ENCODE measurements at places on chromosomes 1 and 21. TPM values are rescaled to one million over a fixed set of nuclear protein-coding genes. Genes with fewer than 3 reads are reported as not detected.
A peak's percentile ranks its signal among the peaks of the same experiment; 100 is the strongest.

KCNE2 gene
- total RNA-seq, result 1.8 TPM

FMOD gene
- 8.3 TPM for total RNA-seq

RGS18 gene
- total RNA-seq, result not detected

LEMD1 gene
- total RNA-seq, result 5.5 TPM

NPL gene
- 3.2 TPM for total RNA-seq

GPR52 gene
- 0.43 TPM for total RNA-seq

TRIM58 gene
- total RNA-seq, result 0.17 TPM

GRCh38 chr1:1219341-1219740, 5.4 kb upstream of the TNFRSF4 start:
- H3K36me3 ChIP-seq, result peaks cover 10% of the 10 kb centered on the region
- H3K4me3 ChIP-seq, result no peak overlapping the region
- no peaks in the 10 kb centered on the region for H3K4me1 ChIP-seq
- no peak overlapping the region for H3K27ac ChIP-seq
- no peak for DNase-seq
- H3K27me3 ChIP-seq, result no peaks in the 10 kb centered on the region

DNA sequence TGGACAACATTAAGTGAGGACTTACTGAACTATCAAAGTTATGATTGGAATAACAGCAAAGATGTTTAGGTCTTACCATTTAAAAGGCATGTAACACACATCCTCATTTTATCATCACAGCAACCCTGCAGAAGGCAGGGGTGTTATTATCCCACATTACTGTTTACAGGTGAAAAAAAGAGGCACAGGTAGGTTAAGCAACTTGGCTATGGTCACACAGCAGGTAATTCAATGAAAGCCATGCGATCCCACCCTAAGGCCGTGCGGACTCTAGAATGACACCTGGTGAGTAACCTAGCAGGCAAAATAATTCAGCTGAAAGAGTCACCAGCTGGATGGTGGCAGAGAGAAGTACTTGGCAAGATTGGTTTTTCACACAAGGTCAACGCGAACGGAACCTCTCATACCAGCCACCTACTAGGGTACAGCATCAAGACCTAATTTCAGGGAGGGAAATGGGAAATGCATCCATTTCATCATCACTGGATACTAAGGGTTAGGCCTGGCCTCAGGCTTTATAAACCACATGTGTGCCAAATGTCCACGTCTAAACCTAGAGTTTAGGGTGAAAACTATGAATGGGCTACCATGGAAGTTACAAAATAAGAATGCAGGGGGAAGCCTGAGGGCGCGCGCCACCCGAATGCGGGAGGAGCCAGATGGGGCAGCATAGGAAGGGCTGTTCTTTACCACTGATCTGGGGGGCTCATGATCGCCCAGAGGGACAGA, 85.3 kb downstream of the SLC66A1 start:
- DNase-seq, result no peak
- no peaks in the 10 kb centered on the region for H3K27me3 ChIP-seq
- peaks cover 11% of the 10 kb centered on the region for H3K36me3 ChIP-seq
- no peak overlapping the region for H3K27ac ChIP-seq
- no peak overlapping the region for H3K4me3 ChIP-seq

DNA sequence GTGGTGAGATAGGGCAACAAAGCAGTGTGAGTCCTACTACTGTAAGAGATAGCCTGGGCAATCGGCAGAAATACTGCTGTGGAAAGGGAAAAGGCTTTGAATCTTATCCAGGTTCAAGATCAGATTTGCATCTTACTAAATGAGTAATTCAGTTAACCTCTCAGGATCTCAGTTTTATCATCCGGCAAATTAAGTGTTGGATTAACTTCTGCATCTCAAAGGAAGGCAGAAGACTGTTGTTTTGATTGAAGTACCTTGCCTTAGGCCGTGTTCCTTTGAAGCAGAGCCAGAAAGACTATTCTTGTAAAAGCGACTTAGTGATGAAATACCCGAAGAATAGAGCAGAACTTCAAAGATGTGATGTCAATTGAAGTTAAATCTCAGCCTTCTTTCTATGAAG, 612.9 kb upstream of the USP24 start:
- peaks cover 33% of the 10 kb centered on the region for H3K4me1 ChIP-seq
- no peak for DNase-seq

- no peak overlapping the region for H3K4me3 ChIP-seq
- H3K36me3 ChIP-seq, result no peaks in the 10 kb centered on the region
- no peak overlapping the region for H3K27ac ChIP-seq
- no peak for DNase-seq
- peaks cover 19% of the 10 kb centered on the region for H3K27me3 ChIP-seq
Measured at GRCh38 chr1:110696818-110697217, 22.1 kb upstream of the KCNA3 start.

- H3K27ac ChIP-seq, result peak overlapping the region; percentile 37
- H3K4me3 ChIP-seq, result peak overlapping the region; percentile 32
- peaks cover 16% of the 10 kb centered on the region for H3K4me1 ChIP-seq
- no peaks in the 10 kb centered on the region for H3K36me3 ChIP-seq
- no peaks in the 10 kb centered on the region for H3K27me3 ChIP-seq
Measured at GRCh38 chr1:153794624-153795329, 19.6 kb downstream of the SLC27A3 start.

DNA sequence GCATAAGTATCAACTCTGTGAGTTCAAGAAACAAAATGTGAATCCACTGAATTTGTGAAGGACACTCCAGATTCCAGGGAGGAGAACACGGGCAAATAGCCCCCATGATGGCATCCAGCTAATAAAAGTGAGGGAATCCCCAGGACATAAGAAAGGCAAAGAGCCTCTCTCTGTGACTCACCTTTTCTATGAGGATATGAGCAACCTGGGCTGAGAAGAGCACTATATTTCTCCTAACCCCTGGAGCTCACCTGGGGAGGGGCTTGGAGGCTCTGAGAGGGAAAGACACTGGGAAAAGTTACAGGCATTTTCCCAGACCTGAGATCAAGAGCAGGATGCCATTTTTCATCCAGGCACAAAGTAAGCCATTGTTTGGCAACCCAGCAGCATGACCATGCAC, 1298.8 kb downstream of the PLA2G4A start:
- no peak overlapping the region for H3K27ac ChIP-seq
- H3K27me3 ChIP-seq, result no peaks in the 10 kb centered on the region
- DNase-seq, result no peak
- H3K4me3 ChIP-seq, result no peak overlapping the region
- H3K36me3 ChIP-seq, result no peaks in the 10 kb centered on the region

GRCh38 chr1:33973799-33974545, 110.1 kb downstream of the HMGB4 start:
- peaks cover 34% of the 10 kb centered on the region for H3K27me3 ChIP-seq
- no peak overlapping the region for H3K27ac ChIP-seq
- H3K4me3 ChIP-seq, result no peak overlapping the region
- no peaks in the 10 kb centered on the region for H3K36me3 ChIP-seq

GRCh38 chr1:71179997-71180396, 99.2 kb upstream of the ZRANB2 start:
- H3K4me3 ChIP-seq, result no peak overlapping the region
- H3K36me3 ChIP-seq, result no peaks in the 10 kb centered on the region
- DNase-seq, result no peak
- H3K27ac ChIP-seq, result no peak overlapping the region
- no peaks in the 10 kb centered on the region for H3K4me1 ChIP-seq

DNA sequence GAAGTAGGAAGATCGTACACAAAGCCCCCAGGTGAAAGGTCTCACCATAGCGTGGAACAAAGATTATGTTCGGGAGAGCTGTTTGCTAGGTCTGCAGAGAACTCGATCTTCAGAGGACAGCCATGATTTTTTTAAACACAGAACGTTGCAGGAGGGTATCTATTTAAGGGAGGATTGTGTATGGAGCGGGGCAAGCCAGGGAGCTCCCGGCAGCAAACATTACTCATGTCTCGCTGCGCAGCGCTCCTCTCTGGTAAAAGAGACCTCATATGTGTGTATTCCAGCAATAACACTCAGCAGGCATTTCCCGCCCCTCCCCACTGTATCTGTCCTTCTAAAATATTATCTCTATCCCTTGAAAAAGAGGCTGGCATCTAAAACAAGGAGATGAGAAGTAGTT, 2.7 kb downstream of the GLIS1 start:
- no peaks in the 10 kb centered on the region for H3K36me3 ChIP-seq
- no peak for DNase-seq
- peaks cover 41% of the 10 kb centered on the region for H3K4me1 ChIP-seq

- H3K36me3 ChIP-seq, result no peaks in the 10 kb centered on the region
- no peaks in the 10 kb centered on the region for H3K27me3 ChIP-seq
- DNase-seq, result no peak
Measured at GRCh38 chr1:155003766-155004351, 1.3 kb downstream of the ZBTB7B start.

DNA sequence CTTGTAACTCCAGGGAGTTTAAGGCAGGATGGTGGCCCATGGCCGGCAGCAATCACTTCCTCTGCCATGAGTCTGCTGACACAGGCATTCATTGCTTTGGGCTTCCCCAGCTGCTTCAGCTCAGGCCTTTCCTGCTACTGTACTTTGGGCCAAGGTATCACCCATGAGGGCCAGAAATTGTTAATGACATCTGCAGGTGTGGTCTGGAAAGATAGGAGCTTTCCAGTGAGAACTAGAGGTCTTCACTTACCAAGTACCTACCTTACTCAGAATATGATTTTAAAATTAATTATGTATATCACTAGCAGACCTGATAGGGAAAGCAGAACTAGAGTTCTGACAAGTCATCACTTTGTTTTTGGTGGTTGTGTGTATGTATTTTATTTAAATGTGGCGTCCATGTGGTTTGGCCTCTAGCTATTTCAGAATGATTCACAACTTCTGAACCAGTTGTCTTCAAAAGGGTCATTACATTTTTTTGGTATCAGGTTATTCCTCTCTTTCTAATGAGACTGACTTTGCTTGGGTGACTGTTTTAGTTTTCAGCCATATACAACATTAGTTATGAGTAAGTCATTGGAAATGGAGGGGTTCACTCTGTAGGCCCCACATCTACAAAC, 2.7 kb downstream of the RGL1 start:
- H3K36me3 ChIP-seq, result peaks cover 28% of the 10 kb centered on the region
- DNase-seq, result no peak
- peaks cover 59% of the 10 kb centered on the region for H3K4me1 ChIP-seq

- DNase-seq, result peak; percentile 72
- H3K4me1 ChIP-seq, result peaks cover 9% of the 10 kb centered on the region
- no peaks in the 10 kb centered on the region for H3K27me3 ChIP-seq
- H3K27ac ChIP-seq, result peak overlapping the region; percentile 37
- H3K36me3 ChIP-seq, result no peaks in the 10 kb centered on the region
- peak overlapping the region; percentile 68 for H3K4me3 ChIP-seq
Measured at GRCh38 chr1:2208309-2209239, 14.0 kb upstream of the FAAP20 start.

- peak overlapping the region; percentile 6 for H3K4me3 ChIP-seq
- peaks cover 32% of the 10 kb centered on the region for H3K4me1 ChIP-seq
- H3K27ac ChIP-seq, result peak overlapping the region; percentile 57
- no peak for DNase-seq
- no peaks in the 10 kb centered on the region for H3K36me3 ChIP-seq
Measured at GRCh38 chr1:202553560-202554038, 156.7 kb downstream of the SYT2 start.

GRCh38 chr1:239587066-239587465, 200.7 kb downstream of the CHRM3 start:
- no peak for DNase-seq
- no peaks in the 10 kb centered on the region for H3K27me3 ChIP-seq
- H3K27ac ChIP-seq, result no peak overlapping the region
- H3K4me1 ChIP-seq, result no peaks in the 10 kb centered on the region
- H3K36me3 ChIP-seq, result no peaks in the 10 kb centered on the region
- H3K4me3 ChIP-seq, result no peak overlapping the region

GRCh38 chr1:230568676-230569075, 73.6 kb upstream of the COG2 start:
- DNase-seq, result no peak
- H3K36me3 ChIP-seq, result no peaks in the 10 kb centered on the region
- no peaks in the 10 kb centered on the region for H3K27me3 ChIP-seq
- no peak overlapping the region for H3K4me3 ChIP-seq
- no peak overlapping the region for H3K27ac ChIP-seq

- H3K4me3 ChIP-seq, result no peak overlapping the region
Measured at GRCh38 chr1:93652323-93652949, 29.2 kb downstream of the BCAR3 start.

DNA sequence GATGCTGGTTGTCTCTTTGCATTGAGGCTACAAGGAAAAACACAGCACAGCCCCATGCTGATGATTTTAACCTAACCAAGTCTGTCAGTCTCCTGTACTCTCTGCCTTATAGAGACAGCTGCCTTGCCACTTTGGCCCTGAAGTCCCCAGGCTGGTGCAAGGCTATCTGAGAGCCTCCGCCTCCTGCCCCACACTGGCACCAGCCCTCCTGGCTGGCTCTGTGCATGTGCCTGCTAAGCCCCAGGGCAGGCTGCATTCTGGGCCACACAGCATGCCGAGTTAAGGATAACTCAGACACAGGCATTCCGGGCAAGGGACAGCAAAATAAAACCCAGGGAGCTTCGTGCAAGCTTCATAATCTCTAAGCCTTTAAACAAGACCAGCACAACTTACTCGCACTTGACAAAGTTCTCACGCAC, 910 bp downstream of the RUNX1 start:
- DNase-seq, result no peak
- H3K4me1 ChIP-seq, result peaks cover 36% of the 10 kb centered on the region
- H3K4me3 ChIP-seq, result no peak overlapping the region
- no peaks in the 10 kb centered on the region for H3K36me3 ChIP-seq

- no peak overlapping the region for H3K4me3 ChIP-seq
- H3K36me3 ChIP-seq, result no peaks in the 10 kb centered on the region
- no peak overlapping the region for H3K27ac ChIP-seq
- no peak for DNase-seq
Measured at GRCh38 chr1:118158924-118159323, 26.1 kb downstream of the SPAG17 start.

- H3K4me1 ChIP-seq, result peaks cover 12% of the 10 kb centered on the region
- H3K27me3 ChIP-seq, result no peaks in the 10 kb centered on the region
- DNase-seq, result no peak
- no peaks in the 10 kb centered on the region for H3K36me3 ChIP-seq
- H3K27ac ChIP-seq, result no peak overlapping the region
- H3K4me3 ChIP-seq, result no peak overlapping the region
Measured at GRCh38 chr1:83509301-83509781, 489.6 kb downstream of the TTLL7 start.

- H3K4me3 ChIP-seq, result no peak overlapping the region
- no peaks in the 10 kb centered on the region for H3K36me3 ChIP-seq
- peaks cover 4% of the 10 kb centered on the region for H3K4me1 ChIP-seq
Measured at GRCh38 chr21:44397431-44398031, 44.1 kb downstream of the TRPM2 start.

DNA sequence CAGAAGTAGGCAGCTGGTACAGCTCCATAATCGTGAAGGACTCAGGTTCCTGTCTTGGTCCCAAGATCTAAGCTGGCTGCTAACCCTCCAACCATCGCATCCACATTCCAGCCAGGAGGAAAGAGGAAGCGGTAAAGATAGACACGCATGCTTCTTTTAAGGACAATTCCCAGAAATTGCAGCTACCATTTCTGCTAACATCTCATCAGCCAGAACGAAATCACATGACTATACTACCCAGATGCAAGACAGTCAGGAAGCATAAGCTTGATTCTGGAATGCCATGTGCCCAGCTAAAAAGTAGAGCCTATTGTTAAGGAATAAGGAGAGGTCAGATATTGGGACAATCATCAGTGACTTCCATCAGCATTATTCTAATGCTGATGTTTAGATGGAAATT, 110.4 kb downstream of the EPHB2 start:
- no peak overlapping the region for H3K4me3 ChIP-seq
- H3K27me3 ChIP-seq, result no peaks in the 10 kb centered on the region
- no peak overlapping the region for H3K27ac ChIP-seq
- H3K4me1 ChIP-seq, result peaks cover 29% of the 10 kb centered on the region
- H3K36me3 ChIP-seq, result no peaks in the 10 kb centered on the region

GRCh38 chr1:2150801-2151200, 43.8 kb downstream of the FAAP20 start:
- H3K27me3 ChIP-seq, result no peaks in the 10 kb centered on the region
- H3K36me3 ChIP-seq, result peaks cover 7% of the 10 kb centered on the region
- no peak overlapping the region for H3K4me3 ChIP-seq
- no peak overlapping the region for H3K27ac ChIP-seq
- no peak for DNase-seq
- no peaks in the 10 kb centered on the region for H3K4me1 ChIP-seq

Measured in type B pancreatic cell (in vitro differentiated cells).